ENCODE measurements at places on chromosomes 13 and 19. TPM values are rescaled to one million over a fixed set of nuclear protein-coding genes. Genes with fewer than 3 reads are reported as not detected.

GRCh38 chr13:73910733-73911132 lies 223.5 kb downstream of the KLF12 start:
- DNase-seq = no peak

PSG6 gene
- not detected for total RNA-seq

FARP1 gene
- 42.4 TPM for total RNA-seq

- no peak for DNase-seq
Observed at GRCh38 chr13:58083064-58083463, 451.5 kb downstream of the PCDH17 start.

GPR12 gene
- total RNA-seq = 0.10 TPM

GRCh38 chr13:43388282-43389034 lies 365.1 kb downstream of the DNAJC15 start:
- DNase-seq = no peak

DNA sequence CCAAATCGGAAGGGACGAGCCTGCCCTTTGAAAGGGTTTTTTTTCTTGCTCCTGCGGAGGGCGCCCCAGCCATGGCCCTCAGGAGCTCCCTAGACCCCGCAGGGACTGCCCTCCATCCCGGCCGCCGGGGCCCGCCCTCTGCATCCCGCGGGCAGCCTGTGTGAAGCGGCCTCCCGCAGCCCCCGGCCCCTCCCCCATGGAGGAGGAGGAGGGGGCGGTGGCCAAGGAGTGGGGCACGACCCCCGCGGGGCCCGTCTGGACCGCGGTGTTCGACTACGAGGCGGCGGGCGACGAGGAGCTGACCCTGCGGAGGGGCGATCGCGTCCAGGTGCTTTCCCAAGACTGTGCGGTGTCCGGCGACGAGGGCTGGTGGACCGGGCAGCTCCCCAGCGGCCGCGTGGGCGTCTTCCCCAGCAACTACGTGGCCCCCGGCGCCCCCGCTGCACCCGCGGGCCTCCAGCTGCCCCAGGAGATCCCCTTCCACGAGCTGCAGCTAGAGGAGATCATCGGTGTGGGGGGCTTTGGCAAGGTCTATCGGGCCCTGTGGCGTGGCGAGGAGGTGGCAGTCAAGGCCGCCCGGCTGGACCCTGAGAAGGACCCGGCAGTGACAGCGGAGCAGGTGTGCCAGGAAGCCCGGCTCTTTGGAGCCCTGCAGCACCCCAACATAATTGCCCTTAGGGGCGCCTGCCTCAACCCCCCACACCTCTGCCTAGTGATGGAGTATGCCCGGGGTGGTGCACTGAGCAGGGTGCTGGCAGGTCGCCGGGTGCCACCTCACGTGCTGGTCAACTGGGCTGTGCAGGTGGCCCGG lies 815 bp downstream of the MAP3K10 start:
- DNase-seq = peak; percentile 20

- no peak for DNase-seq
Observed at GRCh38 chr13:42153199-42154113, 105.0 kb downstream of the DGKH start.

OR7A5 gene
- not detected for total RNA-seq

ZNF540 gene
- 2.5 TPM for total RNA-seq

CTXN1 gene
- total RNA-seq = 0.31 TPM

ZNF772 gene
- total RNA-seq = 25.2 TPM

DNA sequence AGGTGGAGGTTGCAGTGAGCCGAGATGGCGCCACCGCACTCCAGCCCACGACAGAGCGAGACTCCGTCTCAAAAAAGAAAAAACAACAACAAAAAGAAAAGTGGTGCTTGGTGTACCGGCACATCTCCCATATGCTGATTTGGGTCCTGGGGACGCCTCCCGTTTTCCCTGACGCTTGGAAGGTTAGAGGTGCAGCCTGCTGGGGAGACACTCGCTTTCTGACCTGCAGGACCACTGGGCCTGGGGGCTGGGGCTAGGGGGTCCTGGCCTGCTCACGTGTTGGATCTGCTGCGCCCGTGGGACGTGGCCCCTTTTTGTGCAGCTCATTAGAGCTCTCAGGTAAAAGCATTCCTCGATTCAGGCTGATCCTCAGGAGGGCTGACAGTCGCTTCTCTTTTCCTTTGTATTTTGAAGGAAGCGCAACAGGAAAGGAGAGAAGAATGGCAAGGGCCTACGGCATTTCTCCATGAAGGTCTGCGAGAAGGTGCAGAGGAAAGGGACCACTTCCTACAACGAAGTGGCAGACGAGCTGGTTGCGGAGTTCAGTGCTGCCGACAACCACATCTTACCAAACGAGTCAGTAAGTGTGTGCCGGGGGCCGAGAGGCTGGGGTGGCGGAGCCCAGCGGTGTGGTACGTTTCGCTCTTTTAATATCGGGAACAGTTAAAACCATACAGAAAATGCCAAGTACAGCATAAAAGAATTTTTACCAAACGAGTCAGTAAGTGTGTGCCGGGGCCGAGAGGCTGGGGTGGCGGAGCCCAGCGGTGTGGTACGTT lies 25.1 kb downstream of the ATP4B start:
- no peak for DNase-seq

- peak; percentile 91 for DNase-seq
Observed at GRCh38 chr13:80338781-80339562, 2.0 kb downstream of the SPRY2 start.

Measured in tongue (tissue), 3 donors.